ENCODE measurements at places on chromosomes 1 and 21.

DNA sequence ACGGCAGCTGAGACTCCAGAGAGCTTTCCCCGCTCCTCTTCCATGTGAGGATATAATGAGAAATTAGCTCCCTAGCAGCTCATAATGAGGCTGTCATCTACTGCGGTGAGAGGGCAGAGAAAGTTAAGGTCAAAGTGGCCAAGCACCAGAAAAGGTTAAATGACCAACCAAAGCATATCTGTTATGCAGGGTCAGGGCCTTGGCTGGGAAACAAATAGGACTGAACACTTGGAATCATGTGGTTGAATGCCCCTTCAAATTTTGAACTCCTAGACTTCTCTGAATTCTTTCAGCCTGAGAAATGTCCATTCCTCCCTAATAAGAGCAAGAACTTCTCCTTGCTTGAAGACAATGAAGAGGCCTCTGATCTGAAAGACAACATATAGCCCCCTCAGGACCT is 115.9 kb downstream of the TM2D1 start:
- no peak for DNase-seq

GRCh38 chr1:211581526-211581925 is 2.6 kb upstream of the SLC30A1 start:
- no peak for DNase-seq

DNA sequence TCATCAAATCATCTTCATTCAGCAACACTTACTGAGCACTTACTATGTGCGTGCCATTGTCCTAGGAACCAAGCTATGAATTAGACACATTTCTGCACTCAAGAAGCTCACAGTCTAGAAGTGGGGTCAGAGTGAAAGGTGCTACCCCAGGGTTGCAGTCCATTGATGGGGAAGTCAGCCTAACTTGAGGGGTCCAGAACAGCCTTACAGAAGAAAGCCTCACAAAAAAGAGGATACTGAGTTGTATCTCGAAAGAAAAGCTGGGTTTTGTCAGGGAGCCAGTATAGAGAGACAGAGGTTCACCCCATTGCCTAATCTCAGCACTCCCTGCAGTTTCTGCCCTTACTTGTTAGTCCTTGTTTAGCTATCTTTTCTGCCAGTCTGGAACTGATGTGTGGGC is 153.1 kb upstream of the JUN start:
- DNase-seq = no peak

DNA sequence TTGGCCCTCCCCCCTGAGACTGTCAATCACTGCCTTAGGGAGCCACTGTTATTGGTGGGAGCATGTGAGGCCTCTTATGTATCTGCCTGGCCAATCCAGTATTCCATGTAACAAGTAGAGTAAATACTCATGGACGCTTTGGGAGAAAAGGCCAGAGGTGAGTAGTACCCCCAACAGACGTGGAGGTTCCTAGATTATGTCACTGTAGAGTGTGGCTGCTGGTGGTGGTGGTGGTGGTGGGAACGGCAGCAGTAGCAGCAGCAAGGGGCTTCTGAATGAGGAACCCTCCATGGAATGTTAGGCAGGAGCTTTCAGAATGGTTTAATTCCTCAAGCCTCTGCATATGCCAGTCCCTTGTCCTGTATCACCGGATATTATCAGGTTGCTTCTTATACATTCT is 118.5 kb downstream of the UCK2 start:
- DNase-seq = no peak

DNA sequence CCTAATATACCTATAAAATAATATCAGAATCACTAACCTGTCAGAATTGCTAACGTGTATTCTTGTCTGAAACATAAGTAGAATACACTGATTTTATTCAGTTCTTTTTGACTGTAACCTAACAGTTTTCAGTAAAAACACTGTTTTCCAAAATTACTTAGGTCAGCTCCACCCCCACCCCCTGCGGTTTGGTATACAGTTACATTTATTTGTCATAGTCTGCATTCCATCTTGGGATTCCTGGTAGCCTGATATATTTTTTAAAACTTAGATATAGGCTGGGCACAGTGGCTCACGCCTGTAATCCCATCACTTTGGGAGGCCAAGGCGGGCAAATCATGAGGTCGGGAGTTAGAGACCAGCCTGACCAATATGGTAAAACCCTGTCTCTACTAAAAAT is 19.8 kb upstream of the ABCD3 start:
- DNase-seq = no peak

- no peak for DNase-seq
Observed at GRCh38 chr1:107920561-107920960, 44.4 kb downstream of the VAV3 start.

DNA sequence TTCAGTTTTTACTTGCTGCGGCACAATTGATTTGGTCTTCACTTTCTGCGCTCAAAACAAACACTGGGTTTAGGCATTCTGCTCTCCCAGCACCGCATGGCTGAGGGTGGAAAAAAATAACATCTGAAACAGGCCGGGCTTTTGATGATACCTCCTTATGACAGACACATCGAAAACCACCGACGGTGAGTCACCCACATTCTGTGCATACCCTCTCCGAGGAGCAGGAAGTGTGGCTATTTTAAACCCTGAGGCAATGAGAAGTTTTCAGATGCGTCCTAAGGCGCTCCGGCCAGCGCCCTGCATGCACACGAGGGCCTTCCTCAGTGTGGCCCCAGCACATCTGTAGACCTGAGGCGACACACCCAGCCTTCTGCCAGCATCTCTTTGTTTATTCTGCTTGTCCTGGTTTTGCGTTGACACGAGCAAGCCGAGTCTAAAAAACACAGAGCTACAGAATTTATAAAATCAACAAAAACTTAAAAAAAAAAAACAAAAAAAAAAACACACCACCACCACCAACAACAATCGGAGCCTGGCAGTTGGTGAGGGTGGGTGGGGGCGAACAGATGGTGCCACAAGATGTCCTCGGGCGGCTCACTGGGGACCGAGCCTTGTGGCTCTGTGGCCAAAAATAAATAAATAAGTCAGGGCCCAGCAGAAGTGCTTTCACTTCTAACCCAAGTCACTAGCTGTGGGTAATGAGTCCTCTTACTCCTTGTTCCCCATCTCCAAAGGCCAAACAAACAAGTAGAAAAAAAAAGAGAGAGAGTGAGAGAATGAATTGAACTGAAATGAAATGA is 162.6 kb upstream of the IRF2BP2 start:
- DNase-seq = peak; percentile 100

DNA sequence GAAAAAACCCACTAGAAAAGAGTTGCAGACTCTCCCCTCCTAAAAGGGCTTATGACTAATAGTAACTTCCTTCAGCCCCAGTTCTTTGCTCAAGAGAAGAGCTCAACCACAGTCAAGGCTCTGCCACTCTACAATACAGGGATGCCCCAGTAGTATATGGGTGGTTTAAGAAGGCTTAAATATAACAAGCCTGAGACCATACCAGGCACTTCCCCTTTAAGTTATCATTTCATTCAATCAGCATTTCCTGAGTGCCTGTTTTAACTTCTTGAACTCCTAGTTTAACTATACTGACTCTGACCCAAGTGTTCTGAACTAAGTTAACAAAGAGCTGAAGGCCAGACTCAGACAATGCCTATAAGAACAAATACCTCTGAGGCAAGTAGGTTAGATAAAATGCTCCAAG is 19.8 kb downstream of the PRPF38A start:
- no peak for DNase-seq
